Cerebellar nuclear complex (tissue), 1 donor: ENCODE measurements at places on chromosomes 3 and 15.

DNA sequence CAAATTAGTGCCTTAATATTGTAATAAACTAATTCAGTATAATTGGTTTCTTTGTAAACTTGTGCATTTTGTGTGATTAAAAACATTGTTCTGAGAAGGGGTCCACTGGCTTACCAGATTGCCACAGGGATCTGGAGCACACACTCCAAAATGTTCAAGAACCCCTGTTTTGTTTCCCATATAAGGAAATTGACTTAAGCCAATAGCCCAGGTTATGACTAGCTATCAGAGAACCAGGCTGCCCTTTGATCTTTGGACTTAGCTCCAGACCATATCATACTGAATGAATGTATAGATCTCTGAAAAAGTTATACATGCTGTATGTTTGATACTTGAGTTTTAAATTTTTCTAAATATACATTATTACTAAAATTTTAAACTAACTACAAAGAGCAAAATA is 91.7 kb downstream of the NPTN start:
- DNase-seq: no peak

DNA sequence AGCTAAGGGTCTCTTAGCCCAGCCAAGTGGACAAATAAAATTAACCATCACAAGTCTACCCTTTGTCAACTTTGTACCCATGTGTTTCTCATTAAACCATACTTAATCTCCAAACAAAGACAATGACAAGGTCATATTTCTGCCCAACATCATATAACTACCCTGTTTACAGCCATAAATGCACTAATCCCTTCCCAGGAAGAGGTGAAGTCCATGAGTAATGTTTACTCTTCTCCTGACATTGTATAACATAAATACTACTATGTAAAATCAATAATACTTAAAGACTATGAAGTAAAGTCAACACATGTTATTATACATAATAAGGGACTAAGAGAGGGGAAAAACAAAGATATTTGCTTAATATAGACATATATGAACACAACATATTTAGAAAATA is 38.5 kb upstream of the FAN1 start:
- DNase-seq: no peak

- DNase-seq: no peak
Observed at GRCh38 chr3:40852712-40853111, 328.0 kb downstream of the ZNF621 start.

- no peak for DNase-seq
Observed at GRCh38 chr3:166986000-166986399, 394.1 kb downstream of the ZBBX start.

DNA sequence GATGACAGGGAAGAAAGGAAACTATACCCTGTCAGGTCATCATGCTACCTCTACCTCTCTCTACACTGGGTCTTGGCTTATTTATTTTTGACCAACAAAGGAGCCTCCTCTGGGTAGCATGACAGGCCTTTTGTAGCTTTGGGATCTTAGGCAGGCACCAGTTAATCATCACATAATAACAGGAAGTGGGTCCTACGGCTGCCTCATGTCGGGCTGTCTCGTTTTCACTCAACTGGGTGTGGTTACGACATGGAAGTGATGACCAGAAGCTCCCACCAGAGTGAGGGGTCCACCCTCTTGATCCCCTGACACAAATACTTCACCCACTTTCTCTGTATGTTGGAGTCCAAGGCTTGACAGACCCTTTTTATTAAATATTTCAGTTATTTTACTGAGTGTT is 105.3 kb downstream of the CD47 start:
- DNase-seq: no peak

DNA sequence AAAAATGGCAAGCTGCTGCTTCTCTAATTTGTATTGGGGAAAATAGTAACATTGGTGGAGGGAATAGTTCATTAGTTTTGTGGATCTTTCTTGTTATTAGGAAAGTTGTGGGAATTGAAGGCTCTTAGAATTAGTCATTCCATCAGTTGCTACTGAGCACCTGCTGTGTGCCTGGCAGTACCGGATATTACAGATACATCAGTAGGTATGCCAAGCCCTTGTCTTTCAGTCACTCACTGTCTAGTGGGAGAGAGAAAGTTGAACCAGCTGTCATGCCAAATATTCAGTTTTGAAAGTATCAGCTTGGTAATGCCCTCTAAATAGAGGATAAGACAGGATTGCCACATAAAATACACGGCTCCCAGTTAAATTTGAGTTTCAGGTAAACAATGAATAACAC is 32.5 kb downstream of the IGSF10 start:
- DNase-seq: no peak

- DNase-seq: no peak
Observed at GRCh38 chr3:197942956-197943556, 6.9 kb upstream of the RPL35A start.

- no peak for DNase-seq
Observed at GRCh38 chr15:50881121-50882048, 27.1 kb upstream of the AP4E1 start.

GRCh38 chr3:171251835-171252234 is 208.4 kb downstream of the TNIK start:
- DNase-seq: no peak

DNA sequence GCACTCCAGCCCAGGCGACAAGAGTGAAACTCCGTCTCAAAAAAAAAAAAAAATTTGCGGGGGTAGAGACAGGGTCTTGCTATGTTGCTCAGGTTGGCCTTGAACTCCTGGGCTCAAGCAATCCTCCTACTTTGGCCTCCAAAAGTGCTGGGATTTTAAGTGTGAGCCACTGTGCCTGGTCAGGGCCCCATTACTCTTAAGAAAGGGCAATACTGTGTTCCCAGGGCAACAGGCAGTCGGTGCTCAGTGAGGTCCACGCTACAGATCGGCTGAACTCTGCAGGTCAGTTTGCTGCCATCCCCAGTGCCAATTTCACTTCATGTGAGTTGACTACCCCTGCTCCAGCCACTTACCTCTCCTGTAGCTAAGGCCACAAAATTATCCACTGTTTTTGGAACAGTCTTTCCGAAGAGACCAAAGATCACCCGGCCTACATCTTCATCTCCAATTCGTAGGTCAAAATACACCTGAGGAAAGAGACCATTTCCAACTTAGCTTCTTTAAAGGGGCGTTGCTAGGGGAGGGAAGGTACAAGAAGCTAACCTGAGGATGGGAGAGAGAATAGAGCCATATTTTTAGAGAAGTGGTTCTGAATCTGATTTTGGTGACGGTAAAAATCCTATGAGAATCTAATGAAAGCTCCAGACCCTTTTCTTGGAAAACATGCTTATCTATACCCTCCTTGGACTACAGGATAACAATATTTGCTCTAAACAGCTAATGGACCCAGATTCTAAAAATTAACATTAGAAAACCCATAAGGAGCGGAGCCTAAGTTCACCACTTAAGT is 939 bp downstream of the PPIB start:
- no peak for DNase-seq

DNA sequence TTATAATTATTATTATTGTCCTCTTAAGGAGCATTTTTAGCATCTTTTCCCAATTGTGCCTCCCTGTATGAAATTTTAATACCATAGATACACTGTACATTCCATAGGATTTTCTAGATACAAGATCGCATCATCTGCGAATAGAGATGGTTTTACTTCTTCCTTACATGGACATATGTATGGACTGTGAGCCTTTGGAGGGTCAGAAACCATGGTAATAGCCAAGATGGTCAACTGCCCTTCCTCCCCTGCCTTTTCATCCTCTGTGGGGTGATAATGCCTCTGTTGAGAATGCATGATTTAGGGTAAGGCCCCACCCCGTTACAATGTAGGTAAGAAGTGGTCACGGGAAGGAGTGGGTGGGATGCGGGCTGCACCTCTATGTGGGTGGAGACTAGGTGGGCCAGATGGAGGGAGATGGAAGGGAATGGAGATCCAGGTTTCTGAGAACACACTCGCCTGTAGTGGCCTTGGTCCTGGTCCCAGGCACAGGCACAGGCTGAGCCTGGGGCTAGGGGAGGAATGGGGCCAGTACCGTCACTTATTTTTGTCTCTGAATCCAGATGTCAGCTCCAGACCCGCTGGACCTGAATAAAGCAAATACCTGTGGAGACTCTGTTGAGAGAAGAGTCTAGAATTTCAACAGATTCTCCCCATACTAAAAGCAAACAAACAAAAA is 31.7 kb downstream of the GOLGA6A start:
- no peak for DNase-seq

DNA sequence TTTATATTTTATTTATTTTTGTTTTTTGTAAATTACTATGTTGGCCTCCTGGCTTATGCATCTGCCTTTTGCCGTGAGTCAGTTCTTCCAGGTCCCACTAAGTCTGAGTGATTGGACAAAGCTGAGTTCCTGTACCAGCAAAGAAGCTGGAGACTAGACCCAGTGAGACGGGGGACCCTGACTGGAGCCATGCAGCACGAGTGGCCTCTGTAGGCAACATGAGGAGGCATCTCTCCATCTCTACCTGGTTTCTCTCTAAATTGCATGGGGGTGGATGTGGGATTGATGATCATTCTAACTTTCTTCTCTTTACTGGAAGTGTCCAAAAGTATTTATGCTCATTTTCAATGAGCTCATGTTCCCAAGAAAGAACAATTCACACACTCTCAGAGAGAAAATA is 155.3 kb upstream of the MRPL3 start:
- DNase-seq: no peak

DNA sequence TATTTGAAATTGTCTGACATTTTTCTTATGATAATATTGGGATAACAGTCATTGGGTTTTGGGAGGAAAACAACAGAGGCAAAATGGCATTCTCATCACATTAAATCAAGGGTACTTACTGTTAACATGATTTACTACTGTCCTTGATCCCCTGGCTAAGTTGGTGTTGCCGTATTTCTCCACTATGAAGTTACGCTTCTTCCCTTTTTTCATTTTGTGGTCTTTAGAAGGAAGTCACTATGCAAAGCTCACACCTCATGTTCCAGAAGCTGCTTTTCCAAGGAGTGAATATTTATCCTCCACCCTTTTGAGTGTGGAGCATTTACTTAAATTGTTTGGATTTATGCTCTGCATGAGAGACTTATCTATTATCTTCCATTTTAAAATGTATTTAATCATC is 63.7 kb downstream of the ALCAM start:
- DNase-seq: no peak

- DNase-seq: no peak
Observed at GRCh38 chr3:143150071-143150470, 30.5 kb downstream of the CHST2 start.

- no peak for DNase-seq
Observed at GRCh38 chr3:21028412-21028811, 722.6 kb downstream of the ZNF385D start.
